ENCODE measurements at places on chromosomes 2 and 18.

DNA sequence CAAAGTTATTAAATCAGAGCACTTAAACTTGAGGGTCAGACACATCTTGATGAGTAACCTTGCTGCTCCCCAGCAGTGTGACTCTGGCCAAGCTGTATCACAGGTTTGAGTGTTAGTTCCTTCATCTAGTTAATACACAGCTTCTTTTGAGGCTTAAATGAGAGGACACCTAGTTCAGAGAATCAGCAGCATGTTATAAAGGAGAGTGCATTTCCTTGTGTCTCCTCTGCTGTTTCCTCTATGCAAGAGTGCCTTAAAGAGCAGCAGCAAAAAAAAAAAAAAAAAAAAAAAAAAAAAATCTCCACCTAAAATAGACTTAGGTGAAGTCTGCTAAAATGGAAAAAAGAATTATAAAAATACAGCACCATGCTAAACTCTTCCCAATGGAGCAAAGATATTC is 261.9 kb downstream of the TCF4 start:
- no peak for DNase-seq

DNA sequence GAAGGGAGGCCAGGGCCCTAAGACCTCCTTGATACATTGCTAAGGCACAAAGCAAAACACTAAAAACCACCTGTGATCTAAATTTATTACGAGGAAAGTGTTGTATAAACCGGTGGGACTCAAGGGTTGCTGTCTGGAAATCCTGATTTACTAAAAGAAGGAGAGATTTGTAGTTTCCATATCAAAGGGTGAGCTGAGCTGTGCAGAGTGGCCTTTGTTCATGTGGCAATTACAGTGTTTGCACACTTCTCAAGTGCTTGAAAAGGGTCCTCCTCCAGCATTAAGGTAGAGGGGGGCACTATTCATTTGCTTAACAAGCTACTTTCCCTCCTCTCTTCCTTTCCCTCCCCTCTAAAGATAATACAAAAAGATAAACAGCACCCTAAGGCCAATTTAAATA is 30.5 kb upstream of the ITGA4 start:
- peak; percentile 86 for DNase-seq

- DNase-seq, result no peak
Measured at GRCh38 chr2:45649858-45650811, 1.3 kb upstream of the PRKCE start.

GRCh38 chr2:67457699-67458098 is 60.6 kb downstream of the ETAA1 start:
- DNase-seq, result no peak

DNA sequence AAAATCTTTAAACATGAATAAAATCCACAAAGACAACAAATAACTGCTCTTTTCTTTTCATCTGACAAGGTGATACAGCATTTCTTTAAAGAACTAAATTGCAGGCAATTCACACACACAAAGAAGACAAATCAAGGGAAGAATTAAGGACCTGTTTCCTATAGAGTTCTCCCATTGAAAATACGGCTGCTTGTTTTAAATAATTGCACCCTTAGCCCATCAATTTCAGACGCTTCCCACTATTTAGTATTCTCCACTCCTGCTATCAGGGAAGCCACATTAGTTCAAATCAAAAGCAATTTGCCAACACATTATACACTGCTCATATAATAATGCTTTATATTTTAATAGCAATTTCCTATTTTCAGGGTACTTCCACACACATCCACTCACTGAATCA is 11.3 kb downstream of the CMPK2 start:
- no peak for DNase-seq

DNA sequence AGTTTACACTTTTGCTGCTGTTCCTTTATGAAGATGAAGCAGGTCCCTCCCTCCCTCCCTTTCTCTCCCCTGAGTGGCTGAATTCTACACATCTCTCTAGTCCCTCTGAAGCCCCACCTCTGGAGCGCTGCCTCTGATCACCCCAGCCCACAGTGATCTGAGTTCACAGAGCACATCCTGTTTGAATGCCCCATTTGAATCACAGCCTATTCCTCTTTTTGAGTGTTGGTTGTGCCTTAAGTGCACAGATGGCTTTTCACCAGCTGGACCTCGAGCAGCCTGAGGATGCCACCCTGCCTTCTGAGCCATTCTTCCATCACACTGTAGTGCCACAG is 87.1 kb downstream of the ITGB1BP1 start:
- DNase-seq, result peak; percentile 54

DNA sequence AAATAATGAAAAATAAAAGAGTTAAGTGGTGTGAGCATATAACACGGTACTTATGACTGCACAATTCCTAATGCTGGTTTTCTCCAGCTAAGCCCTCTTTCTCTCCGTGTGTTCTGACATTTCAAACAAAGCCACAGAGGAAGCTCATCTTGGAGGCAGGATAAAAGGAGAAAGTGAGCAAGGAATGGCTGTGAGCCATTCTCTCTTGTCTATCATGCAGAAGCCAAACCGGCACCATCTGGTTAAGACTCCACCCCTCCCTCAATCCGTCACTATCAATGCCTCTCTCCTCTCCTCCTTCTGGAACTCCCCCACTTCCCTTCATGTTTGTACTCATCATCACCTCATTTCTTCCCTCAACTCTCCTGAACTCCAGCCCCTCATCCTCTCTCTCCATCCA is 210.4 kb downstream of the TMEM163 start:
- DNase-seq, result peak; percentile 89

GRCh38 chr18:9828506-9829396 is 57.0 kb upstream of the TXNDC2 start:
- no peak for DNase-seq

GRCh38 chr2:215461836-215462532 is 26.1 kb upstream of the FN1 start:
- DNase-seq, result no peak

DNA sequence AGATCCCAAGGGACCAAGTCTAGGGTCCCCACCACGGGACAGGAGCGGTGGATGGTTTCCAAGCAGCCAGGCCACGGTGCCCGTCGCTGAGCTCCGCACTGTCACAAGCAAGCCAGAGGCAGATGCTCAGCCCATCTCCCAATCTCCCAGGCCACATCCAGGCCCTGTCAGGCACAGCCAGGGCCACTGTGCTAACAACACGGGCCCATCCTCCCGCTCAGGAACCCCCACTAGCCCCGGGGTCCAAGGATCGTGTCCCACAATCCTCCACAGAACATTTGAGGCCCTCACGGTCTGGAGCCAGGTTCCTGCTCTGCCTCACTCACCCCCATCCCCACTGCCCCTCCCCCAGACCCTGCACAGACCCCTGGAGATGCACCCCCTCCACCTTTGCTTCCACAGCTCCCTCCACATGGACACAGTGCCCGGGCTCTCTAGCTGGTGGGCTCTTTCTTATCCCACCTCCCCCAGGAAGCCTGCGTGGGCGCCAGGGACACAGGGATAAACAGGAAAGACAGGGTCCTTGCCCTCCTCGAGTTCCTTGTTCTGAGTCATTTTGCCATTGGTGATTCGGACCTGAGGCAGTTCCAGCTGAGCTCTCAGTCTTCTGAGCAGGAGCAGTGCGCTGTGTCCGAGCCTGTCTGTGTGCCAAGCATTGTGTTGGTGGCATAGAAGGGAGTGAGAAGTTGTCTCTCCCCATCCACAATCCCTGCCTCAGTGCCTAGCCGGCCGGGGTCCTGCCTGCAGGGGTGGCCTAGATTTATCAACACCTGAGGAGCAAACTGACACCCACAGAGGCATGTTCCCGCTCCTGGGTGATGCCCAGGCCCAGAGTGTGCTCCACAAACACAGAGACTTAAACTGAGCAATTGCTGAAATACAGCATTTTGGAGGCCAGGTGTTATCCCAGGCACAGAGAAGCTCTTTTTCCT is 7.0 kb downstream of the CROCC2 start:
- DNase-seq, result no peak

DNA sequence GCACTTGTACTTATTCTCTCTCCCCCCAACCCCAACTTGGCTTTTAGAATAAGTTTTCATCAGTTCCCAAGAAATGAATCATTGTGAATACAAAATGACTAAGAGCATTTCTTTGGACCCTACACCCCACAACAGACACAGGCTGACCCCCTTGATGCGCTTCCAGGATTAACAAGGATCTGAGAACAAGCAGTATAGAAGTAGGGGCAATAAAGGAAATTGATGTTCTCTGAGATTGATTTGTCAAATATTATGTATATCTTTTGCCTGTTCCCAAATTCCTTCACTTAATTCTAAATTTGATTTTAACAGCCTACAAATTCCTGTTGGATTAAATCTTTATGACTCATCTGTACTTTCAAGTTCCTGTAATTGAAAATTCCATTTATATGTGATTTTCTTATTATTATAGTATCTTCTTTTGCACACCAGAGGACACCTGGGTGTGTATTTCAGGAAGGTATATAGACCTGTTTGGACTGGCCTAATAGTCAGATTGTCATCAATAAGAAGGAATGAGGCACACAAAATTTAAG is 10.2 kb upstream of the PTPN4 start:
- DNase-seq, result no peak

DNA sequence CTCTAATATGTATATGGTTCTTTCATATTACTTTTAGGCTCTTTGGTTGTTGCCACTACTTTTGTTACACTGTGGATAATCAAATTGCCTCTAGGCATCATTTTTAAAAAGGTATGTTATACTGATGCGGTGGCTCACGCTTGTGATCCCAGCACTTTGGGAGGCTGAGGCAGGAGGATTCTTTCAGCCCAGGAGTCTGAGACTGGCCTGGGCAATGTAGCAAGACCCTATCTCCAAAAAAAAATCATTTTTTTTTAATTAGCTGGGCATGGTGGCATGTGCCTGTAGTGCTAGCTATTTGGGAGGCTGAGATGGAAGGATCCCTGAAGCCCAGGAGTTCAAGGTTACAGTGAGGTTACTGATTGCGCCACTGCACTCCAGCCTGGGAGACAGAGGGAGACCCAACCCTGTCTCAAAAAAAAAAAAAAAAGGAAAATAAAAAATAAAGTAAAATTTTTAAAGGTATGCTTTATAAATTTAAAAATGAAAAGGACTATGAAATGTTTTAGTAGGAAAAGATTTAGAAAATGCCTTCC is 48.1 kb upstream of the DYNC2LI1 start:
- DNase-seq, result no peak

DNA sequence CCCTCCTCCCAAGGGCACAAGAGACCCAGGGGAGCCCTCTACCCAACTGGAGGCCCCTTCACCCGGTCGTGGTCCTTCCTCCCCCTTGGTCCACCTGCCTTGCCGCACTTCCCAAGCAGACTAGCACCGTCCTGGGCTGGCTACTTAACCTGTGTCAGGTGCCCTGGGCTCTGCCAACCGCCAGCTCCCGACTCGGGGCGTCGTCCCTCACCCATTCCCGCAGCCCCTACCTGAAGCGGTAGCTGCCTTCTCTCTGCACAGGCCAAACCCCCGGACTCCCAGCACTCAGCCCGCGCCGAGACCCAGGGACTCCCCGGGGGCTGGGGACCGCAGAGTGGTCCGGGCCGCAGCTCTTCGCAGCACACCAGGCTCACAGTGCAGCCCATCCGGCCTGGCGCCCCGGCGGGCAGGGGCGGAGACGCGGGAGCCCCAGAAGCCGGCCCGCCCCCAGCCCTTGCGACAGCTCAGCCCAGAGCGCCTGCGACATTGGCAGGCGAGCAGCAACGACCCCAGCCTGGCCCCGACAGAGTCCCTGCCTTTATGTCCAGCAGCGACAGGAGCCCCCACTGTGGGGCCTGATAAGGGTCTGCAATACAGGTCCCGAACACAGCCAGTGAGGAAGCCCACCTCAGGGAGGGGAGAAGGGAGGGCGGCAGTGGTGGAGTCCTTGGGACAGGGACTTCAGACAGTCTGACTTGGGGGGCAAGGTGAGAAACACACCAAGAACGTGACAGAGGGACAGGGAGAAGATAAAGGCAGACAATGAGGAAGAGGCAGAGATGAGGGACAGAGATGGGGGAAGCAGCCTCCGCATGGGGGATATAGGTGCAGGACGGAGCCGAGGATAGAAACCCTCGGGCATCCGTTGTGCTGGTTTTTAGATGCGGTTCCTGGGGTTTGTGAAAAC is 31.0 kb upstream of the TNS1 start:
- DNase-seq, result no peak

DNA sequence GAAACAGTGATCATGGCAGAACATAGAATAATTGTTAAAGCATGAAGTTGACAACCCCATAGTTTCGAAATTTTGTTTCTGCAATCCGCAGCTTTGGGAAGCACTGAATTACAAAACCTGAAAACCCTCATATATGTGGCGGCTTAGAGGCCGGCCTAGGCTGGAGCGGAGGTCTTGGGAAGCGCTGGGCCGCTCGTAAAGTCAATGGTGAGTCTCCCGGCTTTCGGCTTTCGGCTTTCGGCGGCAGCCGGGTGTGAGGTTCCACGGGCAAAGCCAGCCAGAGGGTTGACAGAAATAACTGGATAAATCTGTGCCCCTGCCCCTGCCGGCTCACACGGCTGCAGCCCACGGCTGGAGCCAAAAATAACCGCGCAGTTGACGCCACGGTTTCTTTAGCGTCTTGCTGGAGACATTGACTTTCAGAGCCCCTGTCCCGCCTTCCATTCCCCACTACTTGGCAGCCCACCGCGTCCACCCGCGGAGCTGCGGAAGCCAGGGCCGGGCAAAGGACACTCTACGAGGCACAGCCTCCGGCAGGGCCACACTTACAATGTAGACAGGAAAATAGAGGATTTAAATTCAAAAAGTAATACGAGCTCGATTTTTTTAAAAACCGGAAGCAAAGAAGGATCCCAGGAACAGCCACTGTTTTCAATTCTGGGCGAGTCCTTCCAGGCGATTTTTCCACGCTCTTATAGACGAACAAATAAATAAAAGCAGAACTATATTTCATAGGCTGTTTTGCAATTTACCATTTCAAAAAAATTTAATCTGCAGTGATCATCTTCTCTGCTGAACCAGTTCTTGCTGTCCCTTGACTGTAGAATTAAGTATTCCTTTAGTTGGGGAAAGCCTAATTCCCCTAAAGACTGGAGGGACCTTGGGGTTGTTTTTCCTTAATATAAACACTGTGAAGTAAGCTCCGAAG is 28.3 kb upstream of the ATP6V1B1 start:
- DNase-seq, result no peak

DNA sequence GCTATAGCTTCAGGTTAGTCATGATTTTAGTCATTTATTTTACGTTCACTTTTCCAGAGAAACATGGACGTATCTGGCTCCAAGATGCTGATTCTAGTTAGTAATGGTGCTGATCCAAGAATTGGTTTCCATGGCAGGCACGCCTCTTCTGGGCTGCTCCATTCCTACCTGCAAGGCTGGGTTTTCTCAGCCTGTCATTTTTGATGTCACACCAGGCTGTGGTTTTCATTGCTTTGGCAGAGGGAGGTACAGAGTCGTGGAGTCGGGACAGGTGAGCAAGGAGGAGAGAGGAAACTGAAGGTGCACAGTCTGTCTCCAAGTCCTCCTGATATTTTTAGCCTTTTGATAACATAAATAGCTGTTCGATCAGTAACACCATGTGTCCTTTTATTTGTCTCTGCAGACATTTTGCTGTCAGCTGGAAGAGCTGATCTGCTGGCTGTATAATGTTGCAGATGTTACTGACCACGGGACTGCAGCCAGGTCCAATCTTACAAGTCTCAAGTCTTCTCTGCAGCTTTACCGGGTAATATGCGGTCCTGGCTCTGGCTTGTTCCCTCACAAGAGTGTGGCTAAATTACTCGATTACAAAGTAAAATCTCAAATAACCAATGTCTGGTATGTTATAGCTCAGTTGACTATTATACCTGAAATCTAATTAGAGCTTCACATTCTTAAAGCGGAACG is 17.8 kb downstream of the CEP68 start:
- no peak for DNase-seq
